ENCODE measurements at places on chromosomes 4 and X.
A peak's percentile ranks its signal among the peaks of the same experiment; 100 is the strongest.

- no peak for DNase-seq
These were observed 149.3 kb upstream of the FABP2 start for GRCh38 chr4:119471259-119471658.

DNA sequence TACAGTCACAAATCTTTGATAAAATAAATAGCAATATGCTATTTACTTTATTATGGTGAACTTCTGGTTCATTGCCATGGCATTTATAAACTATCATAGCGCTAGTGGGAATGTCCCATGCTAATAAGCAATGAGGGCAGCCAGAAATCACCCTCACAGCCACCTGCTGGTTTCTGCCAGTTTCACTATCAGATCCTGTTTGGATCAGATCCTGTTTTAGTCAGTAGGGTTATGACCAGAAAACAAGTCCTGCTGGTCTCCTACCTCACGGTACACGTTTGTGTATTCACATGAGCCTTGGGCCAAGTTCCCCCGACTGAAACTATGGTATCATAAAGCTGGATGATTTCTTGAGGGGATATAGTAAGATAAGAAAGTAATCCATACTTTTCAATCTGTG, 17.7 kb downstream of the FOXR2 start:
- DNase-seq: no peak

- no peak for DNase-seq
These were observed 39.0 kb upstream of the GBA3 start for GRCh38 chr4:22653752-22654151.

DNA sequence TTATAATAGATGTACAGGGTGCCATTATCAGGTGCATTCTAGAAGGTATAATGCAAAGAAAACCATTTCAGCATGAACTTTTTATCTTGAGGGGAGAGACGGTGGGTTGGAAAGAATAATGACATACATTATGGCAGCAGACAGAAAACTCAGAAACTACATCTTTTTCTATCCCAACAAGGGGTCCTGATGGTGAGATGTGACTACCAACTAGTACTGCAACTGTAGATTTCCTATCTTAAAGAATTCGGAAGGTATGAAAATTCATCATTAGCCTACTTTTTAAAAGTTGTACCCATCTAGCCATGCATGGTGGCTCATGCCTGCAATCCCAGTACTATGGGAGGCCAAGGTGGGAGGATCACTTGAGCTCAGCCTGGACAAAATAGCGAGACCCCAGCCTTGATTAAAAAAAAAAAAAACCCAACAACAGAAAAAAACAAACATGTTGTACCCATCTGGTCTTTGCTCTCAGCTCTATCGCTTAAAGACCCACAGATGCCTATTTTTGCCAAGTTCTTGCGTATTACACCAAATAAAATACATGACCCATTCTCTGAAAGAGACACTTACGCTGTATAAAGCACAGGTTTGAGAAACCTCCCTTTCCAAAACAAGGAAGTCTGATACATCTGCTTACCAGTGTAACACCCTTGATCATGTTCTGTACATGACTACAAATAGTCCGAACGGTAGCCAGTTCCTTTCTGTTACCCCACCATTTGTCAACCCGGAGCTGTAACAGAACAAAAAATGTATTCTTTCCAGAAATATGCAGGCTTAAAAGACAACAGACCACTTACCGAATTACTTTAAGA, 1.6 kb downstream of the RPL9 start:
- DNase-seq: no peak

DNA sequence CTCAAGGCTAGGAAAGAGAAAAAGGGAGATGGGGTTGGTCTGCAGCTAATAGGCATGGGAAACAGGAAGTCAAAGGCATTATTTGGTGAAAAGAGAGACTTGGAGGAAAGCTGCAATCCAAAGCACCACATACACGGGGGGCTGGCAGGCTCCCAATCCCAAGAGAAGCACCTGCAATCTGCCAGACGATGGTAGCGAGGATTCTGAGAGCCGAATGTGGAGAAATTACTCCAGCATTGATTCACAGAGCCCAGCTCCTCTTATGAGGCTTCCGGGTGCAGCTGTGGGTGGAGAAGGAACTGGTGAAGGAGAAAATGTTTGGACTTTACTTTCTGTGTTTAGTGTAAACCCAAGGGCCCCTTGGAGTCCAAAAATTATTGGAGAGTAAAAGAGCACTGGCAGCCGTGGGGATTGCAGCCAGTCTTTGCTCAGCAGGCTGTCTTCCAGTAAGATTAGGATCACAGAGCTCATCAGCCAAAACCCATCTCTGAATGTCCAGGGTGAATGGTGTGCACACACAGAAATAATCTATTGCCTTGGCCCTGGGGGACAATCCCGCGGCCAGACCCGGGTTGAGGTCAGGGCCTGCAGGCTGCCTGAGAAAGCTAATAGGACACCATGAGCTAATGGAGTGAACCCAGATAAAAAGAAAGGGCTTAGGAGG, 197.6 kb downstream of the KIT start:
- no peak for DNase-seq

DNA sequence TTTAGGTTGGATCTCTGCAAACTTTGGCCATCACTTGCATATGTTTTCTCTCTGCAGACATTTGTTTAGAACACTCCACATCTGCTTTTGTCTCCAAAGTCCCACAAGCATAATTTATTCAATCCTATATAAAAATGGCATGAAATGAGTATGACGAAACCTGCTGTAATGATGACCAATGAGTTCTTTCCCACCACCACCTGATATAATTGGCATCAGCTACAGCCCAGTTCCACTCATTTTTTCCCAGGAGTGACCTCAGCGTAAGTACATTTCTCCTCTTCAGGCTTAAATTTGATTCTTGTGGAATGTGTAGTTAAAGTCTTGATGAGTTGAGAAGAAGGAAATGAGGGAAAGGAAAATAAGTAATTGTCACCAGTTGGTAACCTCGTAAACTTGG, 205.1 kb downstream of the AWAT2 start:
- no peak for DNase-seq

GRCh38 chr4:88836216-88836615, 138.6 kb upstream of the NAP1L5 start:
- DNase-seq: no peak

- no peak for DNase-seq
These were observed 32.4 kb upstream of the MYOZ2 start for GRCh38 chr4:119103263-119103662.

DNA sequence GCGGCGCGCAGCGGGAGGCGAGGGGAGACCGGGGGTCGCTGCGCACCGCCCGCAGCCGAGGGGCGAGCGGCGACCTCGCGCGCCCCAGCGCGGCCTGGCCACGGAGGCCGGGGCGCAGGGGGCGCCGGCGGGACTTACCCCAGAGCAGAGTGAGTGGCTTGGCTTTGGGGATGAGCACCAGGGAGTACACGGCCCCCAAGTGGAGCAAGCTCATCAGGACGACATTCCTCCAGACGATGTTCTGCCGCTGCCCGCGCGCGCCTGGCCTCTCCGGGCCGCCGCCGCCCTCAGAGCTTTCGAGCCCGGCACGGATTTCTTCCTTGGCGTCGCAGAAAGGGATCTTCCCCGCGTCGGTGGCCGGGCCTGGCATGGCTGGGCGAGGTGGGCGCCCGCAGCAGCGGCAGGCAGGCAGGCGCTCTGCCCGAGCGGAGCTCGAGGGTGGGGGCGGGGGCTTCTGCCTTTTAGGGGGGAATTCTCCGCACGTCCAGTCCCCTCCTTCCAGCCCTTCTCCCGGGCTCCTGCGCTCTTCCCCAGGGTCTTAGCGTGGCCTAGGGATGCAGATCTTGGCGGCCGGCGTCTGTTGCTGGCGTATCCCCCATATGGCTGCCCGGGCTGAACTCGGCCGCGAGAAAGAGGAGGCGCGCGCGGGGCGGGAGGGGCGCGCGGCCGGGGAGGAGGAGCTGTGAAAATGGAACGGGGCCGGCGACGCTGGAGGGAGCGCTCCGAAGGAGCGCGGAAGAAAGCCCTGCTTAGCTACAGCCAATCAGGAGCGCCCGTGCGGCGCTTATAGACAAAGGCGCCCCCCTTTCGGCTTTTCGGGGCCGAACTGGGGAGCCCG, at the start of gene SCD5:
Gene SCD5, minus strand, starts transcription at position 629 of the 838 bp plus-strand sequence. Its CDS starts 259 bp downstream, at position 370.
- DNase-seq: peak; percentile 44
